ENCODE measurements at places on chromosomes 13 and 19. TPM values are rescaled to one million over a fixed set of nuclear protein-coding genes. Genes with fewer than 3 reads are reported as not detected.

The VAV1 gene
- 2.4 TPM for total RNA-seq

The ANKRD24 gene
- total RNA-seq = 0.58 TPM

The KIR3DL3 gene
- total RNA-seq = not detected

The APBA3 gene
- 14.6 TPM for total RNA-seq

The ZNF229 gene
- total RNA-seq = 6.4 TPM

The EML2 gene
- total RNA-seq = 8.2 TPM

The OR7D2 gene
- under 0.01 TPM for total RNA-seq

The STAP2 gene
- 4.8 TPM for total RNA-seq

The SLC25A42 gene
- total RNA-seq = 5.9 TPM

The NLRP4 gene
- not detected for total RNA-seq

The GPR18 gene
- 0.04 TPM for total RNA-seq

The SRRM5 gene
- total RNA-seq = 0.18 TPM

The C5AR1 gene
- 0.53 TPM for total RNA-seq

The DIAPH3 gene
- 4.3 TPM for total RNA-seq

The KCNJ14 gene
- total RNA-seq = 0.49 TPM

The APLP1 gene
- total RNA-seq = 4.7 TPM

The ZNF439 gene
- 5.1 TPM for total RNA-seq

The ZNF304 gene
- 11.4 TPM for total RNA-seq

The ICAM4 gene
- total RNA-seq = 0.35 TPM

The GRIK5 gene
- total RNA-seq = 1.3 TPM

The PTGER1 gene
- total RNA-seq = 0.09 TPM

The ZNF730 gene
- 3.5 TPM for total RNA-seq

The SLC7A10 gene
- total RNA-seq = 4.7 TPM

The TRPC4 gene
- total RNA-seq = 1.1 TPM

The APOE gene
- total RNA-seq = 56.7 TPM

The ADGRE3 gene
- total RNA-seq = 0.04 TPM

The EPN1 gene
- 21.8 TPM for total RNA-seq

The LSM4 gene
- total RNA-seq = 129 TPM

The KIRREL2 gene
- total RNA-seq = 0.31 TPM

The ZNF888 gene
- 3.4 TPM for total RNA-seq

The POSTN gene
- 2,609 TPM for total RNA-seq

The NLRP11 gene
- total RNA-seq = not detected

The GRK1 gene
- 0.22 TPM for total RNA-seq

The IL11 gene
- 0.31 TPM for total RNA-seq

The IRGC gene
- total RNA-seq = not detected

The CEACAM1 gene
- total RNA-seq = 0.62 TPM

The CEACAM20 gene
- total RNA-seq = not detected

The DKKL1 gene
- total RNA-seq = 1.4 TPM

The DHDH gene
- 0.31 TPM for total RNA-seq

The HSD17B14 gene
- total RNA-seq = 2.7 TPM

All from muscle of leg (tissue), 16 donors.